Endothelial cell of umbilical vein (primary cell): ENCODE measurements at places on chromosomes 6 and 20. TPM values are rescaled to one million over a fixed set of nuclear protein-coding genes. Genes with fewer than 3 reads are reported as not detected.

TXLNB gene
- 0.18 and 0.28 TPM in 2 replicates for total RNA-seq

BPIFB2 gene
- total RNA-seq, result not detected in 2 replicates

PDE7B gene
- total RNA-seq, result 21.3 and 25.1 TPM in 2 replicates

GRCh38 chr6:7765575-7766325, 39.9 kb downstream of the BMP6 start:
- no peaks in the 10 kb centered on the region for H3K27me3 ChIP-seq
- H3K36me3 ChIP-seq, result peaks cover 48% of the 10 kb centered on the region
- peaks cover 63% of the 10 kb centered on the region for H3K4me1 ChIP-seq
- DNase-seq, result no peak
- H3K4me3 ChIP-seq, result no peak overlapping the region
- H3K27ac ChIP-seq, result no peak overlapping the region

- H3K27me3 ChIP-seq, result no peaks in the 10 kb centered on the region
- no peak overlapping the region for H3K4me3 ChIP-seq
- H3K4me1 ChIP-seq, result no peaks in the 10 kb centered on the region
- no peaks in the 10 kb centered on the region for H3K36me3 ChIP-seq
- no peak overlapping the region for H3K27ac ChIP-seq
- no peak for DNase-seq
Observed at GRCh38 chr6:131225127-131225526, 89.9 kb downstream of the AKAP7 start.

- no peak for DNase-seq
- no peak overlapping the region for H3K4me3 ChIP-seq
- H3K36me3 ChIP-seq, result no peaks in the 10 kb centered on the region
- peaks cover 31% of the 10 kb centered on the region for H3K4me1 ChIP-seq
- H3K27me3 ChIP-seq, result no peaks in the 10 kb centered on the region
Observed at GRCh38 chr20:41047975-41048305, 19.3 kb downstream of the TOP1 start.

DNA sequence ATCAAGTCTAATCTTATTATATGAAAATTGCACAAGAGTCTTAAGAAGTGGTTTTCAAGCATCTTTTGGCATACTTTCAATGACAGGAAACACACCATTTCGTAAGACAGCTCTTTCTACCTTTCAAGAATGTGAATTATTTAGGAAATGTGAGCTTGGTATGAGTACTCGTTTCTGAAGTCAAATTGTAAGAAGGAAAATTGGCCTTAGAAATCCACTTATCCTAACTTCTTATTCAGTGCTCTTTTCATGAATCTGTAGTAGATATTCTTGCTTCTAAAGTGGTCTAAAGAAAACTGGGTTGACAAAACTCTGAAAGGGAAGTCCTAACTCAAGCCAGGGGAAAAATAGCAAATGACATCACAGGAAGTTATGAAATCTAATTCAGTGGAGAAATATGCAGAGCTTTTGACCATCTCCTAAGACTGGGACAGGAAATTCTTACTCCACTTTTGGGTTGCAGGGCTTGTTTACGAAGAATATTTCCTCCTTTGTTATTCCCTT, 38.5 kb upstream of the OGFRL1 start:
- peak; percentile 78 for DNase-seq
- H3K27me3 ChIP-seq, result no peaks in the 10 kb centered on the region
- no peak overlapping the region for H3K4me3 ChIP-seq
- H3K36me3 ChIP-seq, result no peaks in the 10 kb centered on the region
- H3K27ac ChIP-seq, result peak overlapping the region; percentile 73
- H3K4me1 ChIP-seq, result peaks cover 53% of the 10 kb centered on the region

GRCh38 chr6:37798436-37799262, 20.9 kb upstream of the ZFAND3 start:
- H3K36me3 ChIP-seq, result no peaks in the 10 kb centered on the region
- no peaks in the 10 kb centered on the region for H3K4me1 ChIP-seq
- H3K27me3 ChIP-seq, result peaks cover 17% of the 10 kb centered on the region
- H3K4me3 ChIP-seq, result no peak overlapping the region
- DNase-seq, result no peak
- H3K27ac ChIP-seq, result no peak overlapping the region

DNA sequence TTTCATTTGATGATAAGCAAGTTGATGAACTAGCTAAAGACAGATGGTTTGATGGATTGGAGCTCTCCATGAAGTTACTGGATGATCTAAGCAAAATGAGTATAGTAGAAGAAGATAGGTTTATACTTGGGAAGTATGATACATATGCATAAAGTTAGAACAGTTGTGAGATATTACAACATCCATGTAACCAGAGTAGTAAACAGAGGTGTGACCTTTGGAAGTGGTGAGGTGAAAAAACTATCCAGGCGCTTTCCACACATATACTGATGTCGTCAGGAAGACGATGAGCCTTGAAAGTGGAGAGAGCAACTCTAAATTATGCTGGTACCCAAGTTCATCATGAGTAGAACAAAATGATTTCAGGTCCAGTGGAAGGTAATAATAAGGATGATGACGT, 271.0 kb downstream of the PTPRK start:
- H3K4me1 ChIP-seq, result no peaks in the 10 kb centered on the region
- no peak for DNase-seq
- H3K4me3 ChIP-seq, result no peak overlapping the region
- H3K36me3 ChIP-seq, result no peaks in the 10 kb centered on the region

DNA sequence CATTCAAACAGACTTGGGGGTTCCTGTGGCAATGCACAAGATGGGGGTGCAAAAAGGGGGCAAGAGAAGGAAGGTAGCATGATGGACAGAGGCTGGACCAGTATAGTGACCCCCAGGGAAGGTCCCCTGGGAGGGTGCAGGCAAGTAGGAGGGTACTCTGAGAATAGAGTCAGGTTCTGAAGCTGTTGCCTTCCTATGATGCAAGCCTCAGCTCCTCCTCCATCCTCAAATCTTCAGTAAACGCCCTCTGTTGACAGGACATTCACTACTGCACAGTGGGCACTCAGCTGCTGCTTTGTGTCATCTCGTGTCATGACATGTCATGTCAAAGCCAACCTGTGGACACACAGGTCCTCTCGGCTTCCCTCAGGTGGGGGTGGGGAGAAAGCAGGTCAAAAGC, 5.8 kb upstream of the SDCBP2 start:
- no peak overlapping the region for H3K27ac ChIP-seq
- no peak overlapping the region for H3K4me3 ChIP-seq
- H3K4me1 ChIP-seq, result peaks cover 57% of the 10 kb centered on the region
- H3K36me3 ChIP-seq, result no peaks in the 10 kb centered on the region

DNA sequence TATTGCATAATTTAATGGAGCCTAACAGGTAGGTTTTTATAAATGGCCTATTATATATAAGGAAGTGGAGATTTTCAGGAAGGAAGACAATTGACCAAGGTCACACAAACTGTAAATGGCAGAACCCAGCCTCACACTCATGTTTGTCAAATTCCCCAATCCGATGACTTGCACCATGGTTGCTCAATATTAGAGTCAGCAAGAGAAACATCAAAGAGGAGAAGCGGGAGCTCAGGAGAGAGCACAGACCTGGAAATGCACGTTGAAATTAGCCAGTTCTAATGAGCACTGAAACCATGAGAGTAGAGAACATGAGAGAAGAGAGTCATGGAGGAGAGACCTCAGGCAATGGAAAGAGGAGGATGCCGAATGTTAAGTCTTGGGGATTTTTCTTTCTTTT, 13.5 kb upstream of the MLIP start:
- no peaks in the 10 kb centered on the region for H3K4me1 ChIP-seq
- no peak overlapping the region for H3K4me3 ChIP-seq
- H3K27me3 ChIP-seq, result no peaks in the 10 kb centered on the region
- H3K27ac ChIP-seq, result no peak overlapping the region
- H3K36me3 ChIP-seq, result no peaks in the 10 kb centered on the region
- DNase-seq, result no peak
